NCI-H345 (cell line): ENCODE measurements at places on chromosomes 11 and 22.

GRCh38 chr22:45308957-45309421 lies 745 bp upstream of the FAM118A start:
- no peak for DNase-seq

- no peak for DNase-seq
Observed at GRCh38 chr11:83195143-83195466, 1.6 kb downstream of the ANKRD42 start.

- DNase-seq, result no peak
Observed at GRCh38 chr22:17638182-17638431, 450 bp upstream of the BCL2L13 start.

DNA sequence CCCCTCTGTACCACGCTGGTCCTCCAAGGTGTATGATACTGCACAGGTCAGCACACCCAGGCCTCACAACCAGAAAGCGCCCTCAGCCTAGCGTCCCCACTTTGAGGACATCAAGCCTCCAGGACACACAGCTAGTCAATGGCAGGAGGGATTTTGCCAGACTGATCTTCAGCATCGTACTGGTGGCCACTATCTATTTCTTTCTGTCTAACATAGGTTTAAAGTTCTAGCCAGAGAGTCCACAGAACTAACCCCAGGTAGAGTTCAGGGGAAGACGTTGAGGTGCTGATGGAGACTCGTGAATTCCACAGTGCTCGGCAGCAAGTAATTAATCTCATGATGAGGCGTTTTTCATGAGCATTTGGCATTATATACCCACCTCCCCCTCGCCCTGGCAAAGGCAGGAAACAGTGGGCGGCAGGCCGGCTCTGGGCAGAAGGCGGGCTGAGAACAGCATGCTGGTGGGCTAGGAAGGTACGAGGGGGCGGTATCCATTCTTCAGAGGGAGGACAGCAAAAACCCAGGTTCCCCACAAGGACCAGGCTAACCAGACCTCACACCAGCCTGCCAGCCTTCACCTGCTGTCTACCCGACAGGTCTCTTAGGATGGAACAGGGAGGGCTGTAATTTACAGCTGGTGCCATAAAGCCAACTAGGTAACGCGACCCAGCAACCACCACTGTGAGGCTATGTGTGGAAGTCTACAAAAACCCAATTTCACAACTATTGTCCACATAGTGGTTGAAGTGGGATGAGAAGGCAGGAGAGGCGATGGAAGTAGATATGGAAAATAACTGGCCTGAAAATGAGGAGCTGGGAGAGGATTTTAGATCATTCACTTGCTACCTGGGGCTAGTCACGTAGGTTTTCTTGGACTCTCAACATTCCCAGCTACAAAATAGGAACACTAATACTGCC lies 18.5 kb downstream of the MYH9 start:
- DNase-seq, result no peak

GRCh38 chr11:69358398-69359020 lies 64.6 kb downstream of the MYEOV start:
- DNase-seq, result no peak

GRCh38 chr11:11899401-11899800 lies 57.6 kb downstream of the USP47 start:
- DNase-seq, result no peak

- no peak for DNase-seq
Observed at GRCh38 chr11:57459164-57460021, 935 bp upstream of the RTN4RL2 start.

DNA sequence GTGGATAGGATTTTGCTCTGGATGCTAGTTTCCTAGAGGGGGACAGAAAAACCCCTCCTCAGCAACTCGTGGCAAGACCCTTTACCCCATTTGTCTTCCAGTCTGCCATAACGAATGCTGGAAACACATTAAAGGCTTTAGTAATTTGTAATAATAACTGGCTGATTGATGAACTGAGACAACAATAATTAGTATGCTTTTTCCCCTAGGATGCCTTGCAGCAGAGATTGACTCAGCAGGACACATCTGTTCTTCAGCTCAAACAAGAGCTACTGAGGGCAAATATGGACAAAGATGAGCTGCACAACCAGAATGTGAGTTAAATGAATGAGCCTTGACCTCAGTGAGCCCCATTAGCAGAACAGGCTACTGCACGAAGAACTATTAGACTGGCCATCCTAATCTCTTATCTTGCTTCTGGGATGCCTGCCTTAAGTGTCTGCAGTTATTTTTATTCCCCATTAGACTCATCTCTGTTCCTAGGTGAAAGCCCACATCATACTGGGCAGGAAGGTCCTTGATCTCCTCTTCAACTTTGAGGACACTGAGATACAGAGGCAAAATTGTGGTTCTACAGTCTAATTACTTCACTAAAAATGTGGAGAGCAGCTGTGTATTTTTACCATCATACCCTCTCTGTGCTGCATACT lies 32.9 kb upstream of the DLAT start:
- DNase-seq, result no peak

GRCh38 chr11:126104420-126104819 lies 41.8 kb upstream of the CDON start:
- DNase-seq, result peak; percentile 23

- no peak for DNase-seq
Observed at GRCh38 chr22:32608494-32608893, 133.9 kb downstream of the FBXO7 start.

DNA sequence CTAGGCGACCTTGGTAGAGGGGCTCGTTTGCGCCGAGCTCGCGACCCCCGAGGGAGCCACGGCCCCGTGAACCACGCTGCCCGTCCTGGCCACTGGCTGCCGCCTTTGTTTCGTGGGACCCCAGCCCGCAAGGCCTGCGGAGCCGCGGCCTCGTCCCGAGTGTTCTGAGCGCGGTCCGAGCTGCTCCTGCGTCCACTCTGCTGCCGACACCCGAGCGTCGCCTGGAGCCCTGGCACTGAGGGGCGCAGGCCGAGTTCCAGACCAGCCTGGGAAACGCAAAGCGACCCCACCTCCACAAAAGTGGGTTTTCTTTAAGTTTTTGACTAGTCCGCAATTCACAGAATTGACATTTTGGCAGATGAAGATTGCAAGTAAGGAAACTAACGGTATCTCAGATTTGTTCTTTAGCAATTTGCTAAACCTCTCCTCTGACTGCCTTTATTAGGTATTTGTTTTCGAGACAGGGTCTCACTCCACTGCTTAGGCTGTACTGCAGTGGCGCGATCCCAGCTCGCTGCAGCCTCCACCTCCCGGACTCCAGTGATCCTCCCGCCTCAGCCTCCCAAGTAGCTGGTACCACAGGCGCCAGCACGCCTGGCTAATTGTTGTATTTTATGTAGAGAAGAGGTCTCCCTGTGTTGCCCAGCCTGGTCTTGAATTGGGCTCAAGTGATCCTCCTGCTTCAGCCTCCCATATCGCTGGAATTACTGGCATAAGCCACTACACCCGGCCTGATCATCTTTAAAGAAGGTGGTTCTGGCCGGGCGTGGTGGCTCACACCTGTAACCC lies 879 bp upstream of the RNH1 start:
- DNase-seq, result peak; percentile 29

DNA sequence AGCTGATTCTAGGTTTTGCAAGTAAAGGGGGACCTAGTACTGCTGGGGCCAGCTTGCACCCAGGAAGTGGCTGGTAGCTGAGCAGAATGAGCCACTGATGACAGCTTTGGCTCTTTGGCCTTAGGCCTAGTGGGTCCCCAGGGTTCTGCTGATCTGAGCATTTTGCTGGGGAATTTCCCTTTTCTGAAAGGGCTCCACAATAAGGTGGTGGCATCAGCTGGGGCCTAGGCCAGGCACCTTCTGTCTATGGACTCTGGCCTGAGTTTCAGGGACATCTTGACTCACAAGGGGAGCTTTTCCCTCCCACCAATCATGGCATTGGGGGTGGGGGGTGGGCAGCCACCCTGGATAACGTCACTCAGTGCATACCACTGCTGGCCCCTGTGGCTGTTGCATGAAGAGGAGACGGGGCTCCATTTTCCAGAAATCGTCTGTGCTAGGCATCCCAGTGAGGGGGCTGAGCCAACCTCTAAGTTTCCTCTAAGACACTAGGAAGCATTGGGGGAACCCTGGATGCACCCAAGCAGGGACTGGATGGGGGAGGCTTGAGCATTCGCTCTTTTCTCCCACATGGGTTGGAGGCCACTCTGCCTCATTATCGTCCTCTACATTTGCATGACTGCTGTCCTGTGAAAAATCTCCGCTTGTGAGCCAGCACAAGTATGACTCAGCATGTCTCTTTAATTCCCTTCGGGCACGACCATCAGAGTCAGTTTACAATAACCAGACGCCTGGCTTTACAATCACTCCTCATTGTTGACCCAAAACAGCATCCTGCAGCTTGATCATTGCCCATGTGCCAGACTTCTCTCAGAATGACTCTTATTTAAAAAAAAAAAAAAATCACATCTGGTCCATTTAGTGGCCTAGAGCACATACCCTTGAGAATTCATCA lies 145.0 kb upstream of the THY1 start:
- DNase-seq, result peak; percentile 70

- no peak for DNase-seq
Observed at GRCh38 chr11:43760902-43761301, 80.4 kb downstream of the HSD17B12 start.

- no peak for DNase-seq
Observed at GRCh38 chr11:112886434-112887370, 74.5 kb upstream of the NCAM1 start.

- no peak for DNase-seq
Observed at GRCh38 chr22:49867303-49868265, 13.9 kb downstream of the ZBED4 start.

DNA sequence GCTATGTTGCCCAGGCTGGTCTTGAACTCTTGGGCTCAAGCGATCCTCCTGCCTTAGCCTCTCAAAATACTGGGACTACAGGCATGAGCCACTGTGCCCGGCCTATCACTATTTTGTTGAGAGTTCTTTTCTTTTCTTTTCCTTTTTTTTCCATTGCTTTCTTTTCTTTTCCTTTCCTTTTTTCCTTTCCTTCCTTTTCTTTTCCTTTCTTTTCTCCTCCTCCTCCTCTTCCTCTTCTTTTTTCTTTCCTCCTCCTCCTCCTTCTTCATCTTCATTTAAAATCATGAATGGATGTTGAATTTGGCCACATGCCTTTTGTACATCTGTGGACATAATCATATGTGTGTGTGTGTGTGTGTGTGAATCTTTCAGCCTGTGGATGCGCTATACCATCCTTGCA lies 25.7 kb upstream of the PRAME start:
- DNase-seq, result no peak

DNA sequence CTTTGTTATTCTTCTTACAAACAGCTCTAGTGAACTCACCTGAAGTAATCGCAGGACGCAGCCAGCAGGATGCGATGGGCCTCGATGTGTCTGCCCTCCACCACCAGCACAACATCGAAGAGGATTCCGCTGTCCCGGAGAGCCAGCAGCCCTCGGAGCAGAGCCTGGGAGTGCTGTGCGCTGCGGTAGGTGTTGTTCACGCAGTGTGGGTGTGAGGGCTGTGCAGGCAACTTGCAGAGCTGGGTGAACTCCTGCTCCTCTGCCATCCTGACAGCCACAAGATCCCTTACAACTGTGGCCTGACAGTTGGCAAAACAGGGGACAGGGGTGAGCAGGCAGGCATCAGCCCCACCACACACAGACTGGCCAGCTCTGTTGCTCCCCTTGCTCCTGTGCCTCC lies 6.6 kb downstream of the KLHL22 start:
- DNase-seq, result no peak

GRCh38 chr11:61946894-61947293 lies 3.3 kb upstream of the BEST1 start:
- DNase-seq, result no peak

DNA sequence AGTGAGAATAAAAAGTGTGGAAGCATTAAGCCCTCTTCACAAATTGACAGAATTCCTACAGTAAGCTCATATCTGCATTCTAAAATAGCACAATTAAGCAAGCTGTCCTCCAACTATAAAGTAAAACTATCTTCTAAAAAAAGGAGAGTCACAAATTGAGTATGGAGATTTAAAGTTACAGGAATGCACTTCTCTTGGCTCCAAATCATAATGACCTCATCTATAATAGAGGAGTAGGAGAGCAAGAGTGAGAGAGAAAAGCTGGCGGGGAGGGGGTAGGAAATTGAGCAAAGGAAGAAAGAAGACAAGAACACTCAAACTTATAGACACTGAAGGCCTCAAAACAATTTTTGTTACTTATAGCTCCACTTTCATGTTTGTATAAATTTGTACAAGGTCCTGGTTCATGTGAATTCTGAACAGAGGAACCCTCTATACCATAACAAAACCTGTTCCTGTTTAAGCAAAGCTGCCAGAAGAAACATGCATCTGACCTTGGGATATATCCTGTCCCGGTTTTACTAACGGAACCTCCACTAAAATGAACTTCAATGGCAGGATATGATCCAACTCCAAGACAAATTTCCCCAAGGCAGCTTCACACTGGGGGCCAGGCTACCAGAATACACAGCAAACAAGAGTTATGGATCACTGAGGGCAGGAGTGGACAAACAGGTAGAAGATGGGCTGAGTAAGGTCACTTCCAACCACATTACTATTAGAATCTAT lies 37.2 kb downstream of the SLC35F2 start:
- no peak for DNase-seq

DNA sequence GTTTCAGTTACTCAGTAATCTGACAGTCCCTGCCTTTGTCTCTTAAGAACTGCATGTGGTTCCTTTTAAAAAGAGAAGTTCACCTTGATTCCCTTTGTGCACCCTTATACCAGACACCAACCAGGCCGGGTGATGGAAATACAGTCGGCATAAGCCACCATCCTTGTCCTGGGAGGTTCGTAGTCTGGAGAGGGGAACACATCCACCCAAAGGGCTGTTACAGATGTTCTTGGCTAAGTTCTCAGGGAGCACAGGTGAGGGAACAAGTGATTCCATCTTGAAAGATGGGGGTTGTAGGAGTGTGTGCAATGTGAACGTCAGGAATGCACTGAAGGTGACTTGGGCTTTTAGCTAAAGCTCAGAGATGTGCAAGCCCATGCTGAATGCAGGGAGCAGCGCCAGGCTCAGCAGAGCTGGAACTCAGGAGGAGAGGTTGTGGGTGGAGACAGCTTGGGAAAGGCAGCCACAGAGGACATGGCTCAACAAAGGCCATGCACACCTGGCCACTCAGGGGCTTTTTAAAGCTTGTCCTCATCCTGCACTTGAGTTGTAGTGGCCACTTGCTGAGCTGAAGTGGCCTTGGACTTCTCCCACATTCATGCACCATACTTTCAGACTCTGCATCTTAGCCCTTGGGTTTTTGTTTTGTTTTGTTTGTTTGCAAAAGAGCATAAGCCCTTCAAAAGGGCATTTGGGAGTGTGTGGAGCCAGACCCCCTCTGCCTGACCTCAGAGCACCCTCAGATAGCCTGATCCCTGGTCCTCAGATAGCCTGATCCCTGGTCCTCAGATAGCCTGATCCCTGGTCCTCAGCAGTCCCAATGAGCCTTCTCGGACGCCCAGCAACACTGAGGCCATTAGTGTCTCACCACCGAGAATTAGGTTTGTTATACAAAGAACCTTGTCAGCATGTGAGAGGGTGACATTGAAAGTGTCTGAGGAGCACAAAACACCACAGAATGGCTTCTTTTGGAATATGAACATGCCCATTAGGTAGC lies 12.7 kb upstream of the TMA7B start:
- DNase-seq, result peak; percentile 31
